Amygdala (tissue), 56 donors: ENCODE measurements at places on chromosomes 7 and 10.
A peak's percentile ranks its signal among the peaks of the same experiment; 100 is the strongest.

DNA sequence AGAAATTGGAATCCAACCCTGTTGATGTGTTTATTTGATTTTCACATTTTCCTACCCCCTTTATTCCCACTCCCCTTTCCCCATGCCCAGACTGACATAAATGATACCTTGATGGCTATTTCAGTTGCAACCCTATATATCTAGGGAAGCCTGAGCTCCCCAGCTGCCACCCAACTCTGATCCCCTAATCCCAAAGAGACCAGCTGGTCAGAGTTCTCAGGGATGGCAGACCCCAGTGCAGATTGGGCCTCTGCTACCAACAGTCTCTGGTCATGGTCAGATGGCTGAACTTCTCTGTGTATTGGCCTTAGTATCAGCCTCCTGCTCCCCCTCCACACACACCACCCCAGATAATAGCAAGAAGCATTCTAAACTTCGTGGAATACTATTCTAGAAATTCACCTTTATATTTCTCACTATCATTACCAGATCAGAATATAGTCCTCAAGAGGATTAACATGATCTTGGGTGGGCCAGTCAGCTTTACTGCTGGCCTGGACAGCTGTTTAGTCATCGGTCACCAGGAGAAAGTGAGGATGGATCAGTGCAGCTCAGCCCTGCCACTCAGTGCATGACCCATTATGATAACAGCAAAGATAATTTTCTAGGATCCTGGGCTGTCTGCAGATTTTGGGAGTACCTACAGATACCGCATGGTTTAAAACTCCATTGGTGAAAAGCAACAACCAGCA lies 24.5 kb upstream of the BTRC start:
- no peak for DNase-seq

GRCh38 chr10:102564209-102564834 lies 60.5 kb downstream of the SUFU start:
- DNase-seq, result no peak

- DNase-seq, result no peak
Measured at GRCh38 chr10:120508393-120508792, 51.4 kb downstream of the PLPP4 start.

DNA sequence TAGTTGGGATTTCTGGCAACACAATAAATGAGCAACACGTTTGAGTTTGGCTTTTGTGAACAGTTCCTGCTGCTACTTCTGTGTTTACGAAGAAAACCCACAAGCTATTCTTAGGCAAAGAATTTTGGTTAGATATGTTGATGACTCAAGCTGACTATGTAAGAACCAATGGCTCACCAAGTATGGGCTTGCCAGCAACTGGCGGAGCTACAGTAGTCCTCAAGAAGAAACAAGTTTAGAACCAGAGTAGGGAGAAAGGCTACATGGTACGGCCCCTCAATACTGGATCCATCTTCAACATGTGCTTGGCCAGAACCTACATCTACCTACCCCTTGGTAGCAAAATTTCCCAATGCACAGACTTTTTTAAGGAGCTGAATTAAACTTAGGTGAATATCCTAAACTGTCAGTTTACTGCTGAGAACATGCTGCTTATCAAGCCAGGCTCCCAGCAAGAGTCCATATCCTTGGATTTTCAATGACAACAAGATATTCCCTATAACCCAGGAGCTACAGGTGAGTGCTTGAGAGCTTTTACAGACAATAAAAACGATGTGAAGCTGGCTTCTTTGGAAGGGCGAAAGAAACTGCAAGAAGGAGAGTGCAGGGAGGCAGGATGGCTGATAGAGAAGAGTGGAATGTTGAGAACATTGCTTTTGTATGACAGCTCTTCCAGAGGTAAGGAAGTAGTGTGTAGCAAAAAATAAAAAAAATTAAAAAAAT lies 74.3 kb upstream of the ASAH2 start:
- no peak for DNase-seq

- no peak for DNase-seq
Measured at GRCh38 chr7:22810843-22811242, 11.8 kb downstream of the TOMM7 start.

DNA sequence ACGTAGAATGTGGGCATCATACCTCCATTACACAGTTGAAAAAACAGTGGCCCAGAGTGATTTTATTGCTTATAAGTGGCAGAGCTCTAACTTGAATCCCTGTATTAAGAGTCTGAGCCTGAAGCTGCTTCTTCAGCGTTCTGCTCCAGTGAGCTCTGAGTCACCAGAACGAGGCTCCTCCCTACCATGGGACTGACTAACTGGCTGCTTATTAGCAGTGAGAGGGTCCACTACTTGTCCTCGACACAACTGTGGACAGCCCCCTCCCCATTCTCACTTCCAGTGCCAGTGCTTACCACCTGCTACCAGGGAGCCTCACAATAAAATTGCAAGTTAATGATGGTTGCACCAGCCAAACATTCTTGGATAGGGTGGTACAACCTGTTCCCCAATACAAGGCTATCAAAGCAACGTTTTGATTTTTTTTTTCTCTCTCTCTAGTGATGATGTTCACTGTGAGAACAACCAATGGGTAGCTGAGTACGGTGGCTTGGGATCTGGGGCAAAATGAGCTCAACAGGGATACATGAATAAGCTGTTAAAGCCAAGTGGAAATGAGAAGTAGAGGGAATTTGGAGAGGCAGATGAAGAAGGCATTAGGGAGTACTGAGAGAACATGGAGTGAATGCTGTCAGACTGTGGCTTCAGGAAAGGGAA lies 2.7 kb upstream of the NRG3 start:
- DNase-seq, result no peak

- no peak for DNase-seq
Measured at GRCh38 chr10:84563868-84564267, 235.5 kb downstream of the CCSER2 start.

DNA sequence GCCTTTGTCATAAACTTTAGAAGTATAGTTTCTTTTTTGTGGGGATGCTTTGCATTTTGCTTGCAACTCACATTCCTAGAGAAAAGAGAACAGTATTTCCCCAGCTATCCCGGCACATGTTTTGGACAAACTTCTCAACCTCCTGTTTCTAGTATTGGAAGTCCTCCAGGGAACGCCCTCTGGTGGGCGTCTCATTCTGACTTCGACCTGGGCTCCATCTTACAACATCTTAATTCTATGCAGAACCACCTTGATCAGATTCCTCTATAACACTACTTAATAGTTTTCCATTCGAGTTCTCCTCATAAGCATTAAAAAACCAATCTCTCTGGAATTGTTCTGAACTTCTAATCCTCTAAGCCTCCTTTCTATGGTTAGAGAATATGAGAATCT lies 139.5 kb upstream of the FZD8 start:
- DNase-seq, result no peak

GRCh38 chr7:66237906-66238772 lies 33.0 kb downstream of the TPST1 start:
- no peak for DNase-seq

DNA sequence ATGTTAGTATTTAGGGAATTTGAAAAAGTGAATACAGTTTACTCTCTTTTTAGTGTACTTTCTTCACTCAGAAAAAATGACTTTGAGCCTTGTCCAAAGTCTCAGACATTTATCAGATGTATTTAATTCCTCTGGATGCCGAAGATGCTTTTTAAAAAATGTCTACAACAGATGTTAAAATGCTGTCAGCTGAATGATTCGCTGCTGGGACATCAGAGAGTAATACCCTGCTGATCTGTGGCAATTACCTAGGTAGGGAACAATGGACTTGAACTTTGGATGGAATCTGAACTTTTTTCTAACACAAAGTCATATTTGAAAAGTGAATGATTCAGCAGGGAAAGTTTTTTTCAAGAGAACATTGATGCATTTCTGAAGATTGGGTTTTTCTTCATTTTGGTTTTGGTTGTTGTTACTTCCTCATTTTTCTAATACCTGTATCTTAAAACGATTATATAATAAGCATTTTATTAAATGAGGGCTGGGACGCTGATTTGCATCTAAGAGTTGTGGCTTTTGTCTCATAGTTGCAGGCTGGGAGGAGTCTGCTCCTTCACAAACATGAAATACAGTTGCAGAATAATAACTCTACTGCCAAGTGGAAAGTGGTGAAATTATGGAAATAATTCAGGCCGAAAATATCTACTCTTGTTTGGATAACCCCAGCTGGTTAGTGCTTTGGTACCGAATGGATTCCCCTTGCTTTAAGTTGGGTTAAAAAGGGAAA lies 98.0 kb downstream of the SPAG6 start:
- no peak for DNase-seq

GRCh38 chr7:138887085-138887710 lies 89.2 kb upstream of the ATP6V0A4 start:
- DNase-seq, result no peak

- no peak for DNase-seq
Measured at GRCh38 chr10:124227055-124227975, 133.9 kb upstream of the CHST15 start.

- DNase-seq, result no peak
Measured at GRCh38 chr7:47766126-47766525, 182.1 kb downstream of the PKD1L1 start.

DNA sequence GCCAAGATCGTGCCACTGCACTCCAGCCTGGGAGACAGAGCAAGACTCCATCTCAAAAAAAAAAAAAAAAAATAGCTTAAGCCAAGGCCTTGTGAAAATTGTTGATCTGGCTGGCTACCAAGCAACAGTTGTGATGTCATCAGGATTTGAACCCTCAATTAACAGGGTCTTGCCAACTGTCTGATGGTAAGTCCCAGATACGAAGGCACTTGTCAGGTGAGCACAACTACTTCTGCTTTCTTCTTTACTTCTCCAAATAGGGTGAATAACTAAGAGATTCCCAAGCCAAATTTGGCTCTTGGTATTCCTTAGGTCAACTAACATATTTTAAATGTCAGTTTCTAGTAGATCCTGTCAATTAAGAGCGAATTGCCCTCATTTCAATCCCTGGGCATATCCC lies 47.4 kb downstream of the ANKRD61 start:
- DNase-seq, result no peak

GRCh38 chr10:92087750-92088395 lies 164.3 kb downstream of the BTAF1 start:
- DNase-seq, result peak; percentile 68

- no peak for DNase-seq
Measured at GRCh38 chr10:24851629-24852028, 100.8 kb downstream of the PRTFDC1 start.

GRCh38 chr7:105682341-105683060 lies 101.2 kb upstream of the EFCAB10 start:
- no peak for DNase-seq

GRCh38 chr10:8956400-8956799 lies 901.9 kb downstream of the GATA3 start:
- DNase-seq, result no peak

- no peak for DNase-seq
Measured at GRCh38 chr10:32225976-32226375, 121.0 kb downstream of the EPC1 start.

- no peak for DNase-seq
Measured at GRCh38 chr7:149820622-149821190, 17.5 kb upstream of the ZNF862 start.

DNA sequence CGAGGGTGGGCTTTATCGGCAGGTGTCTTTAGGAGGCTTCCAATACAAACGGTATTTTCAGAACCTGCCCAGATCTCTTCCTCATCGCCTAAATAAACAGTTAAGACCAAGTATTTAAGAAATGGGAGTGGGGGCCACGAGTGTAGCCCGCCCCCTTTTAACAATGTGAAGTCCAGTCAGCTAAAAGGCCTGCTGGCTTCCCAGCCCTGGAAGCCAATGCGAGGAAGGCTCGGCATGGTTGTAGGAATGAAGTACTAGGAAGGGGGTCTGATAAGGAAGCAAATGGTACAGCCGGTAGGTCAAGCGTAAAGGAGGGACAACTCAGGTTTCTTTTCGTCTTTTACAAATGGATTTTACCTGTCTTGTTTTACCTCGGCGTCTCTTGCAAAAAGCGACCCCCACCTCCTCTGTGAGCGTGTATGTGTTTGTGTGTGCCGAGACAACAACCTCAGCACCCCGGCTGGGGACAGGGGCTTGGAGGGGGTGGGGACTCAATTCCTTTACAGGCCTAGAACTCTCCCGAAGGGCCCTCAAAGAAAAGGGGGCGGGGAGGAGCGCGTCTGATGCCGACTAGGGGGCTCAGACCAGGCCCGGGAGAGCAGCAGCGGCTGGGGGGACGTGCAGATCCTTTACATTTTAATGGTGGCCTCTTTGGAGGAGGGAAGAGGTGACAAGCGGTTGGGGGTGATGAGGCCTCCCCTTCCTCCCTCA lies 147.6 kb downstream of the GPR85 start:
- DNase-seq, result no peak

DNA sequence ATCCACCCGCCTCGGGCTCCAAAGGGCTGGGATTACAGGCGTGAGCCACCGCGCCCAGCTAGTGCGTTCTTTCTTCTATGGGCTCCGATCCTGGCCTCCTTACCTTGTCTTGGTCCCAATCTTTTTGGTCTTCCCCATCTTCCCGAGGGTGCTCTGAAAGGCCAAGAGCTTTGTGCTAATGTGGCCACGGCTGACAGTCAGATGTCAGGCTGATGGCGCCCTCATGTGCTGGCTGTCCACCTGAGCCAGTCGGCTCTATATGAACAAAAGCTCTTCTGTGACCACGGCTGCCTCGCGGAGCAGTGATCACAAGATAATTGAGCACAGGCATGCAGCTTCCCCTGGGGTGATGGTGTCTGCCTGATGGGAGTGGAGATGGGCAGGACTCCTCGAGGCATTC lies 11.0 kb upstream of the AHCYL2 start:
- no peak for DNase-seq

DNA sequence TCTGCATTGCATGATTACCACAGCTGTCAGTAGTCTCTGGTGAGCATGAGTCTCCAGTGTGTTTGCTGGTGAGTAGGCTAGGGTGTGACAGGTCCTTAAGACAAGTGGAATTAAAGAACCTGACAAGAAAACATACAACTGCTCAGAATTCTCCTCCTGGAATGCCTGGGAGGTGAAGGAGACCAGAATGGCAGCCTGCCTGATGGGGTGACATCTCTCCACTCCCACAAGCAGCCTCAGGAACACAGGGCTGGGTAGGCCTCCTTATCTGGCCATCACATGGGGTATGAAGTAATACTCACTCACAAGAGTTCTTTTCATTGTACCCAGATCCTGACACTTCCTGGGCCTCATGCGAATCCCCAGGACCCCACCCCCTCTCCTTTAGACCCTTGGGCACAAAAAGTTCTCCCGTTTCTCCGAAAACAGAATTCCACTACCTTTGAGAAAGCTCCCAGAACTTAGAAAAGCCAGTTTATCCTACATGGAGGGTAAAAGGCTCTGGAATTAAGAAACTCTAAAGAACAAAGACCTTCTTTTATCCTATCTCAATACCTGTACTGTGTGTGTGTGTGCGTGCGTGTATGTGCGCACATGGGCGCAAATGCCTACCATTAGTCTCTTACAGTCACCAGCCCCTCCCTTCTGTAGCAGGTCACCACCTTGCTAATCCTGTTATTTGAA lies 33.4 kb upstream of the C1GALT1 start:
- DNase-seq, result no peak

GRCh38 chr10:123462756-123463155 lies 203.4 kb upstream of the GPR26 start:
- DNase-seq, result no peak

DNA sequence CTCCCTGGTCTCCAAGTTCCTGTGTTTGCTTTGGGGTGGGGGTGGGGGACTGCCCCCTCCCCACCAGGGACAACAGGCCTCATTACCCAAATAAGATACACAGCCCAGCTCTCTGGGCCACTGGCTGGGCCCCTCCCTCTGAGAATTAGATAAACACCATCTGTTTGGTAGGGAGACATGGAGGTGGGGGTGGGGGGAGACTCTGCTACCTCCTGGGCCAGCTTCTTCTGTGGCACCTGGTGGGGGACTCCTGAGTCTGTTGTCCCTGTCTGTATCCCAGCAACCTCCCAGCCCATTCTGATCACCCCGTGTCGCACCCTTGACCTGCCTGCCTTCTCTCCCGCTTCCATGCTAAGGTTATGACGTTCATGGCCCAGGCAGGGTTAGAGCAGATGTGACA lies 5.8 kb downstream of the MLXIPL start:
- no peak for DNase-seq

GRCh38 chr7:86692755-86693154 lies 49.0 kb downstream of the GRM3 start:
- DNase-seq, result no peak
